Endodermal cell (in vitro differentiated cells): ENCODE measurements at places on chromosomes 7 and 10.

GRCh38 chr10:95941115-95941514 lies 33.3 kb downstream of the CC2D2B start:
- DNase-seq, result no peak

- no peak for DNase-seq
Observed at GRCh38 chr10:11573497-11573896, 38.0 kb downstream of the USP6NL start.

DNA sequence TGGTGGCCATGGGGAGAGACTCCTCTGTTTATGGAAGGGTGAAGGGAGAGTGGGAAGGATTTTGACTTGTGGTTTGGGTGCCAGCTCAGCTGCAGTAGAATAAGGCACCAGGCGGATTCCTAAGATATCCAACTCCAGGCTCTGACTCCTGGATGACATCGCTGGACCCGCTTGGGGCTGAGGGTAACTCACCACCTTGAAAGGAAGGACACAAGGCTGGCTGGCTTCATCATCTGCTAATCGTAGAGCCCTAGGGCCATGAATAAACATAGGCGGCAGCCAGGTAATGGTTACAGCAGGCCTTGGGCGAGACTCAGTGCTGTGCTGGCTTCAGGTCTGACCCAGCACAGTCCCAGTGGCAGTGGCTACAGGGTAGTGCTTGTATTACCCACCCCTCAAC lies 16.7 kb upstream of the LIPK start:
- no peak for DNase-seq

- no peak for DNase-seq
Observed at GRCh38 chr10:30985512-30985911, 46.2 kb downstream of the ZNF438 start.

GRCh38 chr7:53771701-53772100 lies 736.3 kb downstream of the POM121L12 start:
- no peak for DNase-seq

DNA sequence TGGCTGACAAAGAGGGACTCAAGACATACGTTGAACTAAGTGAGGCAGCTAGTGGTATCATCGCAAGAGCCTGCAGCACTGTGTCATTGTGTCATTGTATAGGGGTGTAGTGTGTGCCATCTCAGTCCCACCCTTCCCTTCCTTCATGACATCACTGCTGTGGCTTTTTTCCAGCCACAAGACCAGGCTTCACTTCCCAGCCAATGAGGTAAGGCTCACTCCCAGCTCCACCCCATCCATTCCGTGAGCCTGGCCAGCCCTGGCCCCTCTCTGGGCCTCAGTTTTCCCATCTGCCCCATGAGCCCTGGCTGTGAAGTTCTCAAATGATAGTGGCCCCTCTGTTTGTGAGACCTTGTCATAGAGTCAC lies 134.3 kb upstream of the ZMIZ1 start:
- no peak for DNase-seq
